ENCODE measurements at places on chromosomes 7 and 10.

GRCh38 chr10:30988831-30989435, 42.7 kb downstream of the ZNF438 start:
- DNase-seq = no peak

GRCh38 chr10:129956876-129957673, 7.0 kb downstream of the EBF3 start:
- DNase-seq = no peak

GRCh38 chr7:29426587-29426986, 137.0 kb upstream of the PRR15 start:
- no peak for DNase-seq

- DNase-seq = no peak
Observed at GRCh38 chr7:32605032-32605431, 109.7 kb downstream of the AVL9 start.

- DNase-seq = no peak
Observed at GRCh38 chr7:155282671-155283070, 15.0 kb upstream of the INSIG1 start.

- DNase-seq = no peak
Observed at GRCh38 chr7:157657741-157658740, 321.2 kb downstream of the DNAJB6 start.

- no peak for DNase-seq
Observed at GRCh38 chr7:76086070-76086469, 38.2 kb downstream of the MDH2 start.

DNA sequence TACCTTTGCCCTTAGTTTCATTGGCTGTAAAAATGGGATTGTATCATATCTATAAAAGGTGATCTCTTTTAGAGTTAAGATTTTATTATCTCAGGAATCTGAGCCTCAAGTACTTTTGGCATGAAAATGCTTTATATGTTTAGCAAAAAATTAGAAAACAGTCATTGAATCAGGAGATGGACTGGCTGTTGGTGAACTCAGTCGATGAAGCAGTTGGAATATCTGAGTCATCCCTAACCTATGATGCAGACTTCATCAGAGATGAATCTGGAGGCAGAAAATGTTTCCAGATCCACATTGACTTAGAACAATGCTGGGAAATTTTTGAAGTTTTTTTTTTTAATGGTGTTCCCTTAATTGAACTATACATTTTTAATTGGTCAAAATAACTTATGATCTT, 228.5 kb downstream of the SLC25A13 start:
- DNase-seq = no peak

- DNase-seq = no peak
Observed at GRCh38 chr10:98100476-98100875, 34.0 kb upstream of the R3HCC1L start.

DNA sequence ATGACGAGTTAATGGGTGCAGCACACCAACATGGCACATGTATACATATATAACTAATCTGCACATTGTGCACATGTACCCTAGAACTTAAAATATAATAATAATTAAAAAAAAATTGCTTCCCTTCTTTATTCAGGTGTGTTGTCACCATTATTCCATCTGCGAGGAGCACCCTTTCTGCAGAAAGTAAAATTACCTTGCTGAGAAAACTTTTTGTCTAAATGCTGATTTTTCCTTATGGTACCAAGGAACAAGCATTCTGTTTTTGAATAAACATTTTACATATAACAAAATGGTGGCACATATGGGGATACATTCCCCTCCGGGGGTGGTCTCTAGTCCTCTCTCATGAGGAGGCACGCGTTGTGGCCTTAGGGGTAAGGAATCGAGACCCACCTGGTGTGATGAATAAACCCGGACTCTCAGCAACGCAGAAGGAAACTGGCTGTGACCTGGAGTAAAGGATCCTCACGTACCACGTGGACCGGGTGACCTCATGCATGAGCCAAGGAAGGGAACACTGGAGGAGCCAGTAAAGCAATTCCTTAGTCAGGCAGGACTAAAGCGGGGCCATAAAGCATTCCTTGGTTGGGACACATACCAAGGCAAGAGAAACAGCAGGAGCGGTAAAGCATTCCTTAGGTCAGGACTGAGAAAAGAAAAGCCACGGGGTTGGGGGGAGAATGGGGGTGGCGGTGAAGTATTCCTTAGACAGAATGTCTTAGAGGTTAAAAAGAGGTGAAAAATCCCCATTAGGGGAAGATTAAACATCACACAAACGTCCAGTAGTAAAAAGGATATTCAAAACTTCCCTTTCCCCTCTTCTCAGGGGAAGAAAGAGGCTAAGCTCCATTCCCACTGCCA, 20.8 kb upstream of the OPTN start:
- no peak for DNase-seq

GRCh38 chr7:38512704-38513103, 118.5 kb downstream of the AMPH start:
- no peak for DNase-seq

- no peak for DNase-seq
Observed at GRCh38 chr10:35462491-35462934, 126.2 kb downstream of the CCNY start.

- DNase-seq = no peak
Observed at GRCh38 chr7:140640727-140641523, at the start of gene DENND2A. Gene DENND2A (minus strand): TSS chr7:140640813. CDS start chr7:140602397, 38,416 bp downstream.

GRCh38 chr7:431658-432111, 88.0 kb downstream of the PDGFA start:
- no peak for DNase-seq

GRCh38 chr7:122269241-122269640, 35.3 kb downstream of the FEZF1 start:
- DNase-seq = no peak

DNA sequence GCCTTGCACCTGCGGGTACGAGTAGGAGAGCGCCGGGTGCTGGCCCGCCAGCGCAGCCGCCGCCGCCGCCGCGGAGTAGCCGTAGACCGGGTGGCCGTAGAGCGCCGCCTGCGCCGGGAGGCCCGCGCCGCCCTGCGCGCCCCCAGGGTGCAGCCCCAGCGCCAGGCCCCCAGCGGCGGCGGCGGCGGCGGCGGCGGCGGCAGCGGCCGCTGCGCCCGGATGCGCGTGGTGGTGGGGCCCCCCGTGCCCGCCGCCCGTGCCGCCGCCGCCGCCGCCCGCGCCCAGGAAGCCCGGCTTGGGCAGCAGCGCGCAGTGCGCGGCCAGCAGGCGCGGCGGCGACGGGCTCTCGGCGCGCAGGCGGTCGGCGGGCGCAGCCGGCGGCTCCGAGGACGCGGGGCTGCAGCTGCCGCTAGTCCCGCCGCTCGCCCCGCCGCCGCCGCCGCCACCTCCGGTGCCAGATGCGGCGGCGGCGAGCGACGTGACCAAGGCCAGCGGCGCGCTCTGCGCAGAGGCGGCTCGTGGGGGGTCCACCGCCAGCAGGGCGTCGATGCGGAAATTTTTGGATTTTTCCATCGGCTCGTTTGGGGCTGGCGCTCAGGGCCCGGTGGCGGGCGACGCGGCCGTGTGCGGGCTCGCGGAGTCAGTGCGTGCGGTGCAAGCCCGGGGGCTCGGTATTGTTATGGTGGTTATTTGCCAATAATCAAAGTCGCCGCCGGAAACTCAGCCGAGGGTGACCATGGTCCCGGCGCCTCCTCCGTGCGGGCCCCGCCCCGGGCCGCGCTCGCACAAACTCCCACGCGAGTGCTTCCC, 480 bp downstream of the MNX1 start:
- no peak for DNase-seq

DNA sequence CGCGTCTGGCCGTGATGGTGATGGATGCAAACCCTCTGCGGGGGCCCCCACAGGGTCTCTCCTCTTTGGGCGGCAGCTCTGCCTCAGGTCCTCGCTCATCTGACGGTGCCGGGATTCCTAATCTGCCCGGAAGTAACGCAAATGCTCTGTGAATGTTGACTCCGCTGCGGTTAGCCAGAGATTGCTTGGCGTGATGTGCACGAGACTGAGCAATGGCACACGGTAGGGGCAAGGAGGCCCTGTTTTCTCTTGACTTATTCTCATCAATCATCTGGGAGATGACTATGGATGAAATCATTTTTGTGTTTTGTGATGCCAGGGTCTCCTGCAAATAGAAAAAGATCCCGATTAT, 116.5 kb upstream of the ADAM12 start:
- no peak for DNase-seq

- no peak for DNase-seq
Observed at GRCh38 chr7:15489383-15489782, 72.4 kb downstream of the AGMO start.

- DNase-seq = no peak
Observed at GRCh38 chr10:49008505-49009198, 69.0 kb upstream of the LRRC18 start.

DNA sequence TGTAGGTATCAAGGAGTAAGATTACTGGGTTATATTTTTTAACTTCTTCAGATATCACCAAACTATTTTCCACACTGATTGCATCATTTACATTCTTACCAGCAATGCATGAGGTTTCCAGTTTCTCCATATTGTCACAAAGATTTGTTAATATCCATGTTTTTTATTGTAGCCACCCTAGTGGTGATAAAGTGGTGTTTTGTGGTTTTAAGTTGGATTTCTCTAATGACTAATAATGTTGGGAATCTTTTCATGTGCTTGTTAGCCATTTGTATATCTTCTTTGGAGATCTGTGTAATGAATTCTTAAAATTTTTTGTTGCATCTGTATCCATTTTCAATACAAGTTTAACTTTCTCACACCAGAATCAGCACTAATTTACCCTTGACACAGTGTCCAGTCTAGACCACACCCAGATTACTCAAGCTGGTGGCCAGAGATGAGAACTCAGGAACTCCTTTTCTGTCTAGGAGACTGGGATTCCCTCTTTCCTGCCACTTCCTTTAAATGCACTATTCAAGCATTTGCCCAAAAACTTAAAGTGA, 67.0 kb upstream of the PLXDC2 start:
- DNase-seq = no peak

- DNase-seq = no peak
Observed at GRCh38 chr10:114718374-114718773, 60.3 kb upstream of the ABLIM1 start.

GRCh38 chr7:91264046-91264923, at the start of gene FZD1:
Gene FZD1 (plus strand): TSS chr7:91264433. CDS start chr7:91264881, 448 bp downstream.
- DNase-seq = no peak

GRCh38 chr7:35021445-35021844, 15.8 kb downstream of the DPY19L1 start:
- DNase-seq = no peak

DNA sequence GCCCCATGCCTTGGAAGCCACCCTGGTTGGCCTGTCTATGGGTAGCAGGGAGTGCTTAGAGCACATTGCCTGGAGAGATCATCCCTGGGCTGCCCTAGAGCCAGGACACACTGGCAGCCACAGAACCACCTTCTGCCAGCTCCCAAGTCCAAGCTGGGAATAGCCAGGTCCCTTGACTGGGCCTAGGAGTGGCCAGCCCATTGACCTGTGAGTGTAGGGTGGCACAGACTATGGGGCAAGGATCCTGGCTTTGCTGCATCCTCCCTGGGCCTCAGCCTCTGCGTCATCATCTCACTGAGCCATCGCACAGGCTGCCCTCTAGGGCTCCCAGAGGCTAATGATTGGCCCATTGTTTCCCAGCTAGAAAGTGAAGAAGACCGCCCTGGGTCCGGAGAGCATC, 7.0 kb downstream of the AQP1 start:
- no peak for DNase-seq

GRCh38 chr7:79124331-79124730, 329.1 kb downstream of the MAGI2 start:
- no peak for DNase-seq

- DNase-seq = no peak
Observed at GRCh38 chr7:17319164-17320101, 21.0 kb downstream of the AHR start.

DNA sequence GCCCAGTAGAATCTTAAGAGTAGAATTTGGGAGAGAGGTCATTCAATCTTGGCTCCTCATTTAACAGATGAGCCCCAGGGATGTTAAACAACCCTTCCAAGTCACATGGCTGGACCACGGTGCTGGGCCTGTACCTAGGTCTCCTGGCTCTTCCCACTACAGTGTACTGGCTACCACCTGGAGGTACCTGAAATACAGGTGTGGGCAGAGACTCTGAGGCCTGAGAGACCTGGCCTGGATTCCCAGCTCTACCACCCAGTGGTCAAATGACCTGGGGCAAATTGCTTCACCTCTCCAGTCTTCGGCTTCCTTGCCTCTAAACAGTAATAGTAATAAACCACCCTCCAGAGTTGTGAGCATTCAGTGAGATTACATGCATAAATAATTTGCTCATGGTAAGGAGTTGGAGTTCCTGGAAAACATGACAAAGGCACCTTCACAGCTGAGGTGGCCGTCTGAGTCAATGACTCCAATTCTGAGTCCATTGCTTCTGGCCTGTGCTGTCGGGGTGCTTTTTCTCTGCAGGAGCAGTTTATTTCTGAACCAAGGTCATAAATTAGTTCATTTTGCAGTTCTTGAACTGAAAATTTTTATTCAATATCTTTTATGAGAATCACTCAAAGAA, 2.7 kb downstream of the GOT1 start:
- no peak for DNase-seq

DNA sequence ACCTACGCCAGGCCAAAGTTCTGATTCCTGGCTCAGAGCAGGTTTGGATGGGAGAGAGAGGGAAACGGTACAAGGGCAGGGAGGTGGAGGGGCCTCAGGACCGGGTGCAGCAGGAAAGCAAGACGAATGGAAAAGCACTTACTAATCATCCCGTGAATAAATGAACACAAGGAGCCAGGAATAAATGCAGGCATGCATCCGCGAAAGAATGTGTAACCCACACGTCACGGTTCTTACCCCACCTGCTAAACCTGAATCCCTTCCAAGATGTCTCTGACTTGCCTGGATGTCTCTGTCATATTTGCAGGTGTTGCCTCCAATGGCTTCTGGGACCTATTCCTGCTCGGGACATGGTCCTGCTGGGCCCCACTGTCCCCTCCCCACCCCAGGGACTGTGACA, 335.2 kb upstream of the RNF32 start:
- no peak for DNase-seq

- DNase-seq = no peak
Observed at GRCh38 chr7:76048668-76048988, 722 bp downstream of the MDH2 start.

DNA sequence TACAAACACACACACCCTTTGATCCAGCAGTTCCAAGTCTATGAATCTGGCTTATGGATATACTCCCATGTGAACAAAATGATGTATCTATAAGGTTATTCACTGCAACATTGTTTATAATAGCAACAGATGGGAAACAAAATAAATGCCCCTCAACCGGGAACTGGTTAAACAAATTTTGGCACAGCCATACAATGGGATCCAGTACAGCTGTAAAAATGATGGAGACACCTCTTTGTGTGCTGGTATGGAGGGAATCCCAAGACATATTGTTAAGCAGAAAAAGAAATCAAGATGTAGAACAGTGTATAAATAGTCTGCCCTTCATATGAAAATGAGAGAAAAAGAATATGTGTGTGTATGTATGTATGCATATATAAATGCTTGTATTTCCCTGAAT, 155.5 kb downstream of the SNX10 start:
- DNase-seq = no peak
